ENCODE measurements at places on chromosomes 2 and 18.

DNA sequence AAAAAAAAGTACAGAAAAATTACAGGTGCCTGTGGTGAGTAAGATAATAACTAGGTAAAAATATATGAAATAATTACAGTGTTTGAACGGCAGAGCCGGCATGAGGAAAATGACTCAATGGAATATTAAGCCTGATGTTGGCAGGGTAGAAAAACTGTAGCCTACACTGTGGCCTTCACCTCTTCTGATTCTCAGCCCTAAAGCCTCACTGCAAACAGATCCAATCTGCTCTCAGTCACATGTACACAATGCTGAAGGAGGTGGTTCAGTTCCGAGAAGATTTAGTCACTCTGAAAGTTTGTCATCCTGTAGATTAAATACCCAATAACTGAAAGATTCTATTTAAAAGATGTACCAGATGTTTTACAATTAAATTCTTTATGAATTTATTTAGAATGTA is 66.9 kb upstream of the MAP3K20 start:
- no peak for DNase-seq

- DNase-seq, result no peak
Measured at GRCh38 chr2:168601741-168602140, 145.7 kb downstream of the CERS6 start.

- no peak for DNase-seq
Measured at GRCh38 chr2:43822839-43823238, 15.8 kb downstream of the ABCG5 start.

GRCh38 chr2:85053802-85054201 is 79.4 kb upstream of the TCF7L1 start:
- DNase-seq, result peak; percentile 59

DNA sequence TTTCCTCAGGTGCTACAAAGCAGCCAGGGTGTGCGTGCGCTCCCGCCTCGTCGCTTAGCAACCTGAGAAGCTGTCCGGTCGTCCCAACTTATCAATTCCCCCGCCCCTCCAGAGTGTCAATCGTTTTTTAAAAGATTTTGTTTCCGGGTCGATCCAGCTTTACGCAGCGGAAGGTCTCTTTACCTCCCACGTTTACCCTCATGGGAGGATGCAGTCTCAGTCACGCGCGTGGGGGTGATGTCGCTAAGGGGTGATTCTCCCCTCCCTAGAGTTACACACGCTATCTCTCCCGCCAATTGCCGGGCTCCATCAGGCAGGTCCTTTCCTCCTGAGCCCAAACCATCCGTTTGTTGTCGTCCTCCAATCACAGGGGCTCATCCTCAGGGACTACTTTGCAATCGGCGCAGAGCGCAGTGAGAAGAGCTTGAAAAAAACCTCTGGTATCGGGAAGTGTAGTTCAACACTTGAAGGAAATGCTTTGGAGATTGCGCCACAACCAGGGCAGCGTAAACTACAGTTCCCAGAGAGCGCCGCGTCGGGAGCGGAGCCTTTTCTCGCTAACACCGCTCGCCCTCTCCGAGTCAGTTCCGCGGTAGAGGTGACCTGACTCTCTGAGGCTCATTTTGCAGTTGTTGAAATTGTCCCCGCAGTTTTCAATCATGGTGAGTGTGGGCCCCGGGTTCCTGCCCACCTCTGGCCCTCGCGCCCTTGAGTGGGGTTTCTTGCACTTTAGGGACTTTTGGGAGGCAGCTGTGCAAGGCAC is at the start of the genes MDH1 and WDPCP:
Gene MDH1 (plus strand): TSS at position 579 of the 763 bp plus-strand sequence. CDS start 81 bp downstream, at position 660.
Gene WDPCP (minus strand): TSS at position 93 of the 763 bp plus-strand sequence. CDS start 206 bp downstream, outside the sequence.
- peak; percentile 95 for DNase-seq

Measured in breast epithelium (tissue), 4 donors.